C1 segment of cervical spinal cord (tissue), 14 donors: ENCODE measurements at places on chromosomes 13 and 19.

DNA sequence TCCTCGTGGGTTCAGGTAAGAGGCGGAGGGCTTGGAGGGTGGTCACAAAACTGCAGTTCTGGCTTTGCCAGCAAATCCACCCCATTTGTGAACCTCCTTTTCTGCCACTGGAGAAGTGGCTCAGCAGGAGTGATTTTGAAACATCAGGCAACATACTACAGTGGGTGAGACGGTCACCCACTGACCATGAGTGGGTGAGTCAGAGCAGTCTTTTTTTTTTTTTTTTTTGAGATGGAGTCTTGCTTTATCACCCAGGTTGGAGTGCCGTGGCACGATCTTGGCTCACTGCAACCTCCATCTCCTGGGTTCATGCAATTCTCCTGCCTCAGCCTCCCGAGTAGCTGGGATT is 3.0 kb downstream of the TOMM40 start:
- DNase-seq: no peak

GRCh38 chr19:41957161-41957837 is 1.8 kb downstream of the RABAC1 start:
- no peak for DNase-seq

GRCh38 chr13:112131081-112131712 is 64.2 kb downstream of the SOX1 start:
- no peak for DNase-seq

DNA sequence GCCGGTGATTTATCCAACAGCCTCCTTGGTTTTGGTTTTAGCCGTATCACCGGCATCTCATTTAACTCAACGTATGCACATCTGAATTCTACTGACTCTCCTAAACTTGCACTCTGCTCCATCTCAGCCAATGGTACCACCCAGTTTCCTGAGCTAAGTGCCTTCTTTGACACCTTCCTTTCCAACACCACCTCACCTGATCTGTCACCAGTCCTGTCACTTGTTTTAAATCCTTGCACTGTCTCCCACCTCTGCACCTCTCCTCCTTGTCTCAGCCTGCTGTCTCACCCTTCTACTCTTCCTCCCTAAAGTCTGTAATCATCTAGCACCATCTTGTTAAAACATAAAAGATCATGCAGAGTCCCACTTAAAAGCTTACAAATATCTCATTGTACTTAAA is 28.1 kb upstream of the TPT1 start:
- no peak for DNase-seq

GRCh38 chr13:48178126-48178525 is 54.9 kb upstream of the ITM2B start:
- no peak for DNase-seq

DNA sequence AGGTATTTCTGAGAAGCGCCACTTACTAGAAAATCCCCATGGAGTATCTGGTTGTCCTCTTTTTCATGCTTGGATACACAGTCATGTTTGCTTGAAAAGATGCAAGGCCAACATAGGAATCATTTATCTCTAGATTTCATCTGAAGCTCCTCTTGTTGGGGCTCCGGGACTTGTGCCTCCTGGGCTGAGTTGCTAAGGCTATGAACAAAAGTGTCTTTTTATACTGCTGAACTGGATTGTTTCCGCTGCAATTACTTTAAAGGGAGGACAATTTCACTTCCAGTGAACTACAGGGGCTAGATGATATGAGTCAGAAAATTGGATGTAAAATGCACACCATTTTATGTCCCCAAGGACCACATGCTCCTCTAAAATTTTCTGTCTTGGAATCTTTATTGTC is 114.1 kb downstream of the TNFSF13B start:
- DNase-seq: no peak

GRCh38 chr13:63463782-63464610 is 2048.3 kb upstream of the PCDH20 start:
- no peak for DNase-seq

DNA sequence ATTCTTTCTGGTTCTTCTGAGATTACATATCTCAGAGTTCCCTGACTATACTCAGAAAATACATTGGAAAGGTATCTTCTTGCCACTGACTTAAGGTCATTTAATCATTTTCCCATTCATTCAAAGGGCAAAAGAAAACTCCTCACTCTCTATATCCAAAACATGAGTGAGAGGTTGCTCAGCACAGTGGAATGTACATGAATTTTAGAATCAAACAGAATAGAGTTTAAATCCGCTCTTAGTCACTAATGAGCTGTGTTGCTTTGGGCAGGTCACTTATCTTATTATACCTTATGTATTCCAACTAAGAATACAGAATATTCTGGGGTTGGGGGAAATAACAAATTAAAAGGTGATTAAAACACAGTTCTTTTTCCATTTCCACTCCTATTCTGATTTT is 452.6 kb upstream of the KLF12 start:
- DNase-seq: no peak

DNA sequence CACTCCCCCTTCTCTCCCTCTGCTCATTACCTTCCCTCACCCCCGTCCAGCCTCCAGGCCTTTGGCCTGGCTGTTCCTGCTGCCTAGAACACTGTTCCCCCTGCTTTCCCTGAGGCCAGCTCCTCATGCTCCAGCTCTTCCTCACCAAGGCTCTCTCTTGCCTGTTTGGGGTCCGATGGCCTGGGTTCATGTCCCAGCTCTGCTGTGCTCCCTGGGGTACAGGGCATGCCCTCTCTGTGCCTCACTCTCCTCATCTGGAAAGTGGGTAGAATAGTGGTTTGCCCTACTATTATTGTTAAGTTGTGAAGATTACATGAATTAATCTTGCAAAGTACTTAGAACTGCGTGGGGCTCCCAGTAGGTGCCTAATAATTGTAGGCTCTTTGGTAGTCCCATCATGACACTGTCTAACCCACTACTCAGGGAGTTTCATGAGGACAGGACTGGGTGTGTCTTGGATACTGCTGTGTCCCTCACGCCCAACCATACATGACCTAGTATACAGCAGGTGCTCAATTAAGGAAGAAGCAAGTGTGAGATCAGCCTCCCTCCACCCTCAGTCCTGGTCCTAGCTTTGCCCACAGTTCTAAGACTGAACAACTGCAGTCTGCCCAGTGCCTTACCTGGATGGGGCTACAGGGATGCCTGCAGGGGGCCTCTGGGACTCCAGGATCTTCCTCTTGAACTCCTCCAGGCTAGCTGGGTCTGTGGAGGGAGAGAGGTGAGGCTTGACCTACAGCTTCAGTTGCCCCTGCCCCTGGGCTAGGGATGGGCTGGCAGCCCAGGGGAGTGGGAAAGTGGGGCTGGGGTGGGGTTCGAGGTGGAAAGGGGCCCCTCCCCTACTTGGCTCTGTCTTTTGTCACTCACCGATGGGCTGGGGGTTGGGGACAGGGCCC is 17.0 kb downstream of the PLVAP start:
- no peak for DNase-seq

- no peak for DNase-seq
Observed at GRCh38 chr13:99151516-99151915, 49.1 kb upstream of the UBAC2 start.

GRCh38 chr19:50016225-50016807 is 8.9 kb downstream of the VRK3 start:
- no peak for DNase-seq

DNA sequence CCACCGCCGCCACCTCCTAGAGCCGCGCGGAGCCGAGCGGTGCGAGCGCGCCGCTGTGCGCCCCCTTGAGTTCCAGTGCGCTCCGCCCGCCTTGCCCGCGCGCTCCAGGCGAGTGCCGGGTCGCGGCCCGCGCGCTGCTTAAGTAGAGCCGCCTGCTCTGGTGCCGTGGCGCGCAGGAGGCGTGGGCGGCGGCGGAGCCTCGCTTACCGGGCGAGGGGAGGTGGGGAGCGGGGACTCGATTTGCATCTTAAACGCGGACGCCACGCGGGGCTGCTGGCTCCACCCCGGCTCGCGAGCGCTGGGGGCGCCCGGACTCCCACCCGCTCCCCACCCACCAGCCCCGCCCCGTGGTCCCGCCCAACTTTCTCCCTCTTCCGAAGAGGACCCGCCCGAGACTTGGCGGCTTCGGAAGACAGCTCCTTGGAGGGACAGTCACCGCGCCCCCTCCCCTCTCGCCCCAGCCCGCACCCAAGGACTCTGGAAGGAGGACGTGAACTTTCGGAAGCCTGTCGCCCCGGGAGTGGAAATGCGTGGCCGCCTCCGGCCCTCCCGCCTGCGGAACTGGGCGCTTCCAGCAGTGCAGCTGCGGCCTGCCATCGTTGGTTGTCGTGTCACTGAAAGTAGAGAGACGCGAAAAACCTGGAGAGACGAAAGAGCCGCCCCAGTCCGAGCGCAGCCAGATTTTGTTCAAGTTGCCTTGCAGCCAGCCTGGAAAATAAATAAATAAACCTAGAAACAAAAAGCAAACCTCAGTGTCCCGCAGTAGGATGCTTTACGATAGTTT is at the start of gene KCTD12:
Gene KCTD12, minus strand, starts transcription at position 114 of the 784 bp plus-strand sequence. CDS start 257 bp downstream, outside the sequence.
- DNase-seq: peak; percentile 30

- DNase-seq: no peak
Observed at GRCh38 chr13:93450191-93450621, 223.6 kb downstream of the GPC6 start.

DNA sequence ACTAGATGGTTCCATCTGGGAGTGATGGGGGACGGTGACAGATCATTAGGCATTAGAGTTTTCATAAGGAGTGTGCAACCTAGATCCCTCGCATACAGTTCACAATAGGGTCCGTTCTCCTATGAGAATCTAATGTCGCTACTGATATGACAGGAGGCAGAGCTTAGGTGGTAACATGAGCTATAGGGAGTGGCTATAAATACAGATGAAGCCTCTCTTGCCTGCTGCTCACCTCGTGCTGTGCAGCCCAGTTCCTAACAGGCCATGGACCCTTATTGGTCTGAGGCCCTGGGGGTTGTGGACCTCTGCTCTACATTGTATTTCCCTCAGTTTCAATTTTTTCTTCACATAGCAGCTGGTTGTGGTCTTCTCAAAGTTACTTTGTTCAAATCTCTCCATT is 56.5 kb downstream of the CDK8 start:
- no peak for DNase-seq

- no peak for DNase-seq
Observed at GRCh38 chr13:103473081-103473480, 406.9 kb upstream of the SLC10A2 start.

- DNase-seq: no peak
Observed at GRCh38 chr13:108363666-108364065, 94.1 kb downstream of the TNFSF13B start.

GRCh38 chr13:71474936-71475335 is 392.1 kb downstream of the DACH1 start:
- DNase-seq: no peak

DNA sequence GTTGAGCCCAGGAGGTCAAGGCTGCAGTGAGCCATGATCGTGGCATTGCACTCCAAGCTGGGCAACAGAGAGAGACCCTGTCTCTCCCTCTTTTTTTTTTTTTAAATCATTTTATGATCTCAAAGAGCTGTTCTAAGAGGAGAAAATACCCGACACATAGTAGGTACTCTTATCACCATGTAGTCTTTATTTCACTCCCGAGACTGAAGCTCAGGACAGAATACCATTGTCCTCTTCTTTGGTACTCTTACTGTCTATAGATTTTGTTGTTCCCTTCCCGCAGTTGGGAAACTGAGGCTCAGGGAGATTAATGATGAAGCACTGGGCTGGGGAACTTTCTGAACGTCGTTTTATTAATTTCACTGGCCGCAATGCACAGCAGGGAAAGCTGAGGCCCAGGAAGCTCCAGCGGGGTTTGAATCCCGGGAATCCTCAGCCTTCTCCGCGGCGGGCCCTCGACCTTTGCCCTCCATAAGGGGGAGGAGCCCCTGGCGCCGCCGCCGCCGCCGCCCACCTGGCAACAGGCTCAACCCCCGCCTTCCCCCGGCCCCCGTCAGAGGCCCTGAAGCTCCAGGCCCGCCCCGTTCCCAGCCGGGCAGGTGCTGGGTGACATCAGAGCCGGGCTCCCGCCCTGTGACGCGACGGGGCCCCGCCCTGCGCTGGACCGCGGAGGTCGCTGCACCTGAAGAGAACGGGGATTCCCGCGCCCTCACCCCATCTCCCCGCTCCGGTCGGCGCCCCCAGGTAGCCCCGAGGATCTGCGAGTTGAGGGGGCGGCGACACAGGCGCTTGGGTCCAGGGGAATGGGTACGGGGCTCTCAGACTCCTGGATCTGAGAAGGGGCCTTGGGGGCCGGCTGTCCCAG is 1.6 kb downstream of the MYH14 start:
- DNase-seq: no peak

GRCh38 chr19:1580382-1580781 is 12.3 kb upstream of the MEX3D start:
- DNase-seq: no peak

DNA sequence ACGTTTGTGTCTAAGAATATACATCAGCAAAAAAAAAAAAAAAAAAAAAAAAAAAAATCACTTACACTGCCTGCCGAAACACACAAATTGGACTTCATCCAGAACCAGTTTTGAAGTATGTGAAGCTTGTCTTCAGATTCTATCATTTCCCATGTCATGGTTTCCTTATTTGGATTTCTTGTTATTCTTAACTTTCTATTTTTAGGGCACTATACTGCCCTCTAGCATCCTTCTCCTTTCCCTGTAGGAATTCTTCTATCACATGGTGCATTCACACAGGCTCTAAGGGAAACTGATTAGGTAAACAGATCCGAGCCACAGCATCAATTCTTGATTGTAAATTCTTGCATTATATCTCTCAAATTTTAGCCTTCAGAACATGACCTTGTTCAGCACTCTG is 1507.5 kb downstream of the OLFM4 start:
- no peak for DNase-seq

DNA sequence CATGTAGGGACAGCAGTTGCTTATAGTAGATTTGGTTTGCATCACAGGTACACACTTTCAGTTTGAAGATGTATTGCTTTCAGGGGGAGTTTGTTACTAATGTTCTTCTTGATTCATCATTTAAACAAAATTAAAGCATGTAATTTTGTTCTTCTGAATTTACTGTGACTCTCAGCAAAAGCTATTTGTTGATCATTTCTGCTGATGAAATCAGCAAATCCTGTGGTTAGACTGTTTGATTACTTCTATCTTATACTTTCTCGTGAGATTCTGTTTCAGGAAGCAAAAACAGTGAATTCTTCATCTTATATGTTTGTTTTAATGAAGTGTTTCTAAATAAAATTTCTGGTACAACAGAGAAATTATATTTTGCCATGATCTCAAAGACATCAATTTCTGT is 497.6 kb downstream of the GPC6 start:
- DNase-seq: no peak
